ENCODE measurements at places on chromosomes 1 and 21.
A peak's percentile ranks its signal among the peaks of the same experiment; 100 is the strongest.

DNA sequence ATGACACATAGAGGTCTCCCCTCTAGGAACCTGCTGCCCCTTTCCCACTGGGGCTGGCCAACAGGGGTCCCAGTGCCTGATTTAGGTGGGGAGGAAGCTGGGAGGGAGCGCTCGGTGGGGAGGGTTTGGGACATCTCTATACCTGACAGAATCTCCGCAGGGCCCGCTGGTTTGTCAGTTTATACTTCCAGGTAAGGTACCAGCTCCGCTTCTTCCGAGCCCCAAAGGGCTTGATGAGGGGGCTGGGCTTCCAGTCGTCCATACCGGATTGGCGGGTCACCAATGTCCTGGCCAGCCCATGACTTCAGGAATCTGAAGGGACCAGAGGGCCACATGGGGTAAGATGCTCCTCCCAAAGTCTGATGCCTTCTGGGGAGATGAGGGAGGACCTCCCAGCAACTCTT, 672 bp downstream of the POMGNT1 start:
- no peak for DNase-seq

- no peak for DNase-seq
Measured at GRCh38 chr1:119978018-119978505, 81.7 kb upstream of the ADAM30 start.

- DNase-seq = no peak
Measured at GRCh38 chr1:100502052-100502792, 35.7 kb upstream of the GPR88 start.

GRCh38 chr1:43549921-43550597, 19.4 kb downstream of the PTPRF start:
- no peak for DNase-seq

GRCh38 chr1:223339861-223340260, 24.1 kb downstream of the SUSD4 start:
- no peak for DNase-seq

DNA sequence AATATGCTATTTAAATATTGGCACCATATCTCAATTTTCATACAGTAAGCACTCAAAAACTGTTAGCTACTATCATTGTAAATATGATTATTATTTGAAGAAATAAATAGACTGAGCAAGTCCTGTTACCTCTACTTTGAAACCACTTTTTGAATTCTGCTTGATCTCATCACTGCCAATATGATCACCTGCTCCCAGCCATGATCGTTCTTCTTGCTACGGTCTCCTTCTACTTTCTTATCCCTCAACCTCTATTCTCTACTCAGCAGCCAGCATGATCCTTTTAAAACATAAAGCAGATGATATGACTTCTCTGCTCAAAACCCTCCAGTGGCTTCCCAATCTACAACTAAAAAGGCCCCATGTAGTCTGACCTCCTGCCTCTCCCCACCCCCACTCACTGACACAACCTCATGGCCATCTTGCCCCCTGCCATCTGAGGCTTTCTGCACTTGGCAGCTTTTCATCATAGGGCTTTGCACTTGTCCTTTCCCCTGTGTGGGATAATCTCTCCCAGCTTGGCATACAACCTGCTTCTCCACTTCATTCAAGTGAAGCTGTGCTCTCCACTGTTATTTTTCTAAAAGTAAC, 27.2 kb downstream of the CD34 start:
- DNase-seq = no peak

- DNase-seq = no peak
Measured at GRCh38 chr1:154524881-154525280, 22.7 kb upstream of the SHE start.

DNA sequence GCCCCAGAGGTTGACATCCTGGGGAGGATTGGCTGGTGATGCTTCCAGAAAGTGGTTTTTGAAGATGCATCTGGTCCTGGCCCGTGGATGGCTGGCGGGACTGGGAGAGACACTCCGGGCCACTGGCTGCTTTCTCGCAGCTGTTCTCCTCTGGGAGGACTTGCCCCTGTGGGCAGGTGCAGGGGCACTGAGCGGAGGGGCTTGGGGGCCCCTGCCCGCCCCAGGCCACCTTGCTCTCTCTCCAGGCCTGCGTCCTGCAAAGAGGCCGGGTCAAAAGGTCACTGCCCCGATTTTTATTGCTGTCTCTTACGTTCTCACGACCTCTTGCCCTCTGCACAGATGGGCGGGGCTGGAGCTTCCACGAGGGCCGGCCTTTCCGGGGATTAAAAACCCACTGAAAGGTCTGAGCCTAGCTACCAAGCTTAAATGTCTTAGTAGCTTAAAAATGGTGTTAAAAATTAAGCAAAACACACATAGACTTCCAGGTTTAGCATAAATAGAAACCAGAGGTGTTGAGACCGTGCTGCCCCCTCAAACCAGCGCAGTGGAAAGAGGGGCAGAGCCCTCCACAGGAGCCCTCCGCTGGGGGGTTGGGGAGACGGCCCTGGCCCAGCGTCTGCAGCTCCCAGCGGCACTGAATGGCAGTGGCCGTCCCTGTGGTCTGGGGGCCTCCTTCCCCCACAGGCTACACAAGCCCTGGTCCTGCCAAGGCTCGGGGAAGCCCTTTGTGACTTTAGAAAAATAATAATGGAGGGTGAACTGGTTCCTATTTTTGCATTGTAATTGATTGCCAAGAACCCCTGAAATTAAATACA, 43.9 kb downstream of the SKI start:
- no peak for DNase-seq

GRCh38 chr1:219179293-219179692, 5.6 kb downstream of the LYPLAL1 start:
- peak; percentile 55 for DNase-seq

- DNase-seq = peak; percentile 71
Measured at GRCh38 chr1:97989094-97989680, 68.4 kb upstream of the DPYD start.

GRCh38 chr1:220485791-220486190, 42.1 kb upstream of the MARK1 start:
- no peak for DNase-seq

DNA sequence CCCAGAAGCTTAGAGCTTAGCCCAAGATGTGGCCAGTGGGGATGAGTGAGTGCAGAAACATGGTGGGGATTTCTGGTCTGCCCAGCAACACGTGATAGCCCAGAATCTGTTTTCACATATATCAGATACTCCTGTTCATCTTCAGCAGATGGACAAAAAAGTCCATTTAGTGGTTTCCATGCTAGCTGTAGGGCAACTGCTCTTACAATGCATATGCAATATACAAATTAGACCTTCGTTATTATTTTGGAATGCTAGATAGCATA, 96.9 kb upstream of the SGIP1 start:
- no peak for DNase-seq

DNA sequence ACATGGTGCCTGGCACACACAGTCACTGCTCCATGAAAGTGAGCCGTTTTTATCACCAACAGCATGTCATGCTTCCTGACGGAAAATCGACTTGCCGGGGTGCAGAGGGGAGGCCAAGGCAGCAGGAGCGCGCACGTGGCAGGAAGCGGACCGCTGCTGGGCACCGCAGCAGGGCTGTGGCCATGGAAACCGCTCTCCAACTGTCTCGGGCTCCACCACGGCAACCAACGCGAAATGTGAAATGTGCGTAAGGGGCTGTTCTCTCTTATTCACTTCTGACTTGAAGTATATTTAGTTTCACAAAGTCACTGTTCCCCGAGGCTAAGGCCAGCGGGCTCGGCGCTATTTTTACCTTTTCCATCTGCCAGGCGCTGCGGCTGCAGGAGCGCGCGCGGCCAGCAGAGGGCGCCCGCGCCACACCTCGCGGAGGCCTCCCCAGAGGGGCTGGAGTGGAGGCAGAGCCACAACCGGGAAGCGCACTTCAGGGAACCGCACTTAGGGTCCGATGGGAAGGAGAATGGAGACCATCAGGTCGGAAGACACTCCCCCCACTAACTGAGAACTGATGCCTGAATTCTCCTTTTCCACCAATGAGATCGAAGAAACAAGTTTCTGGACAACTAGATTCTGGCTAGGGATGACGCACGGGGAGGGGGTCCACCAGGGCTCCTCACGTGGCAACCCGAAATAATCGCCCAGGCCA, 19.7 kb downstream of the RCC2 start:
- peak; percentile 3 for DNase-seq

DNA sequence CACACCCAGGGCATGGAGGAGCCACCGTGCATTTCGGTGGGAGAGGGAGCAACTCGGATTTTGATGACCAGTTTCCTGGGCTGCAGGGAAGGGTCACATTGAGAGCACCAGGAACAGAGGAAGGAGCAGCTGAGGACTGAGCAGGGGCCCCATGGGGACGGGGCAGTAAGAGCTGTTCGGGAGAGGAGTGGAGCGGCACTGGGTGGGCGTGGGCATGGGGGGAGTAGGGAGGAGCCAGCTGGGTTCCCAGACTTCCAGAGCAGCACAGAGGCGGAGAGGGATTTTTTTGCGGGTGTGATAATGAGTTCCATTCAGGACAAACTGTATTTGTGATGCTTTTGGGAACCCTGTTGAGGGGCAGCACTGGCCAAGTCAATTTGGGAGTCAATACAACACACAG, 17.4 kb upstream of the GPR153 start:
- DNase-seq = no peak

DNA sequence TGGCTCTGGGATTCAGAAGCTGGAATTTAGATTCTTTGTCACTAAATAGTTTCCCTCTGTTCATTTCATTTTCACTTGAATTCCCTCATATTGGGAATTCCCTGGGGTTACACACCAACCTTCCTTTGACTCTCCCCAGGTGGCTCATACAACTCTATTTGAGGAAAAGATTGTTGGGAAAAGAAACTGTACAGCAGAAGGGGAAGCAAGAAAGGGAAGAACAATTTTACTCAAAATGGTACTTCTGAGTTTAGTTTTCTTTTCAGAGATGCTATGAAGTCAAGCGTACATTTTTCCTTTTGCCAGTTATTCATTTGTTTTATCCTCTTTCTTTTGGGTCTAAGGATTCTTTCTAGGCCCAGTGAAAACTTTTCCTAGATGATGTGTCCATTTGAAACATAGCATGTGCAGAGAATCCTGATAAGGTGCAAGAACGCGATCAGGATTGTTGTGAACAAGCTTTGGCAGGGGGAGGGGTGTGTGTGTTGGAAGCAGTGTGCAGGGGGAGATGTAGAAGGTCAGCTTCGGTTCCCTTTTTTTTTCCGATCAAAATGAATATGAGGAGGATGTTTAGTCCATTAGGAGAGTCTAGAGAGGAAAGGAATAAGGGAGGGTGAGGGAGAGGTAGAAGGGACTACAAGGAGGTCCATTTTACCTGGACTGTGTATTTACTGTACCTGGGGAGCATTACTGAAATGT, 26.8 kb upstream of the CD1D start:
- no peak for DNase-seq

DNA sequence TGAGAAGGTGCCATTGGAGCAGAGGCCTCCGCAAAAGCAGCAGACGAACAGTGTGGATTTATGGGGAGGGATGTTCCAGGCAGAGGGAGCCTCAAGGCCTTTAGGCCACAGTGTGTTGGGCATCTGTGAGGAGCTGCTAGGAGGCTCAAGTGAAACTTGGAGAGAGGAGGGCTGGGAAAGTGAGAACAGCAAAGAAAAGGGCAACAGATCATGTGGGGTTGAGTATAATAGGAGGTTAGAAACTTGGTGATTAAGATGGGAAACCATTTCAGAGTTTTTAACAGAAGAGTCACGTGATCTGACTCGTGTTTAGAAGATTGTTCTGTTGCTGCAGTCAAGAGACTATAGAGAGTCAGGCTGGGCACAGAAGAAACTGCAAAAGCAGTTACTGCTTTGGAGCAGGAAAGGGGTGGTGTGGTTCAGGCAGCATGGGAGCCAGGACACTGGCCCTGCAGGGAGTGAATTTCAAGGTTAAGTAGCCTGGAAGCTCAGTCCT, 277.0 kb downstream of the DISC1 start:
- no peak for DNase-seq

GRCh38 chr1:145884675-145885074, 991 bp downstream of the ANKRD35 start:
- DNase-seq = peak; percentile 38

DNA sequence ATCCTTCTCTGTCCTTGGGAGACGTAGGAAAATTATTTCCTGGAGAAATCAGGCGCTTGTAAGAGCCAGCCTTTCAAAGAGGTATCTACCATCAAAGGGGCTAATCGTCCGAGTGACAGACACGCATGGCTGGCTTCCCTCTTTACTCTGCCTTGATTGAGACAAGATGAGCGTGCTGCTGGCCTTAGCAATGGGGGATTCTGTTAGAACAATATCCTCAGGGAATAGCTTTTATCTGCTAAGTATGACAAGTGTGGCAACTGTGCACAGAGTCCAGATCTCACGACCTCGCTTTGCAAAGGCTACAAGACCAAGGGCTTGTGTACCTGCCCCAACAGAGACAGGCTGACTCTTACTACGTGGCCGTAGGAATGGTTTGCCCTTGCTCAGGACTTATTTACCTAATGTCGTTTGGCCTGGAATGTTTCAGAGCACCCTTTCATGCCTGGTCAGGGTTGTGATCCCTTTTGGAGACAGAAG, 417.1 kb downstream of the KIF26B start:
- DNase-seq = no peak

GRCh38 chr1:157831968-157832626, 9.5 kb downstream of the CD5L start:
- DNase-seq = no peak

DNA sequence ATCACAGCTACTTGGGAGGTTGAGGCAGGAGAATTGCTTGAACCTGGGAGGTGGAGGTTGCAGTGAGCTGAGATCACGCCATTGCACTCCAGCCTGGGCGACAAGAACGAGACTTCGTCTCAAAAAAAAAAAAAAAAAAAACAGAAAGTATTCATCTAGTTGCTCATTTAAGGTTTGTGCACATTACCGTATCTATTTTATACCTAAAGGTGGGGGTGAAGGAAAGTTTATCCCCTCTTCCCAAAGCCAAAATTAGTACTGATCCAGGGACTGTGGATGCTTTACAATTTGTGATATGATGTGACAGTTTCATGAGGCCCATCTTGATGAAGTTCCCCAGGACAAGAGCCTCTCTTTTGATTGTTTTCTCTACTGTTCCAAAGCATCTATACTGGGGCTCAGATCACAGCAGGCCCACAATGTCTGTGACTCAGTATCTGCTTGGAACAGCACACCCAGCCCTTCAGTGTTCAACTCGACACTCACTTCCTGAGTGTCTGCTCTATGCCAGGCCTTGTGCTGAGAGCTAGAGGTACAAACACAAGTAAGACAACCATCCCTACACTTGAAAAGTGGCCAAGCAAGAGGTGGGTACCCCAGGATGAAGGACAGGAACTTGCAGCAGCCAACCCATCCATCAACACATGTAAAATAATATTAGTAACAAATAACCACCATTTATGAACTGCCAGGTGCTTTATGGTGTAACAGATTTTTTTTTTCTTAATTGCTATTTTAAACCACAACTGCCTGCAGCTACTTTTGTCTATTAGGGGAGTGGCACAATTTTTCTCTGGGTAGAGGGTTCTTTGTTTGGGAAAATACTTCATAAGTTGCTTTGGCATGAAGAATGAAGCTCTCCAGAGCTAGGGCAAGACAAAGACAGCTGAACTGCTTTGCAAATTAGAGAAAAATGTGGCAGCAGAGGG, 29.0 kb upstream of the KHDRBS1 start:
- DNase-seq = peak; percentile 22

DNA sequence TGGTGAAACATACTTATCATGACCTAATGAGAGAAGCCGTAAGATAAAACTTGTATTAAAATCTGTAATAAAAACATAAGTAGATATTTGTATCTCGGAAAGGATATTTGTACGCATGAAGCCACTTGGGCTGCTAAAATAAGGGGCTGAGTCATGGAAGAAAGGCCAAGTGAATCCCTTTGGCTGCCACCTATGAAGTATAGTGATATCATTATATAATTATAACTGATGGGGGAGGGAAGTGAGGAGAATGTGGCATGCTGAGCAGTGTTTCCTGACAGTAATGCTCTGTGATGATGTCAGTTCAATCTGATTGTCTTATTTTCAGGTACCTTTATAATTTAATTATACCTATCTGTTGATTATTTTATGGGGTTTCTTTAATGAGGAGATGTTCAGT, 13.6 kb downstream of the RWDD3 start:
- no peak for DNase-seq

Data from HCEC 1CT (cell line).